ENCODE measurements at places on chromosomes 3 and 15. TPM values are rescaled to one million over a fixed set of nuclear protein-coding genes. Genes with fewer than 3 reads are reported as not detected.

The HMG20A gene
- 45.6 TPM for total RNA-seq

The CCR9 gene
- 0.27 TPM for total RNA-seq

The NDN gene
- 198 TPM for total RNA-seq

The CHRM5 gene
- not detected for total RNA-seq

The STRC gene
- 4.6 TPM for total RNA-seq

DNA sequence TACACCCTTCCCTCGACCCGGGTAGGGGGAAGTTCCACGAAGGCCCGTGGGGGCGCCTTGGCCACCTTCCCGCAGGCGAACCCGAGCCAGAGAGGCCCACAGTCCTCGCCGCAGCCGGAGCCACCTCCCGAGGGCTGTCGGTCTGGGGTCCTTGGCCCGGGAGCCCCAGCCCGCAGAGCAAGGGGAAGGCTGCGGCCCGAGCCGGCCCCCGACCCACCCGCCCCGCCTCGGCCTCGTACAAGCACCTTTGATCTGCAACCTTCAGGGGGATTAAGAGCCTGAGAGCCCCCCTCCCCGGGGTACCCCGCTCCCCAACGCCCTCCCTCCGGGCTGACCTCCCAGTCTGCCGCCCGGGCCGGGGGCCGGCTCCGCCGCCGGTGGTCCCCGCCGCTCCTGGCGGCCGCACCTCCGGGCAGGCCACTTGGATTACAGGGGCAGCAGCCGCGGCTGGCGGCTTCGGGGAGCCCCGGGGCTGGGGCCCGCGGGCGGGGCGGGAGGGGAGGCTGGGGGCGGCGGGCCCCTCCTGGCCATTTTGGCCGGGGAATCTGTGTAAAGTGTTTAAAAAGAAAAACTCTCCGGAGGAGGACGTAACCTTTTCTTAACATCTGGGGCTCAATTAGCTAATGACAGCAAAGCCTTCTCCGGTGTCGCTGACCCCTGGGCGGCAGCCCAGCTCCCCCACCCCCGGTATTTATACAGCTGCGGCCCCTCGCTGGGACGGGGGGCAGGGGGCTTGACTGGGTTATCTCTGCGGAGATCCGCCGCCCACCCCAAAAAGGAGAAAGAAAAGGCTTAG, 40.2 kb downstream of the EPHB3 start:
- DNase-seq, result no peak

- DNase-seq, result no peak
Measured at GRCh38 chr3:129016720-129017483, 15.8 kb downstream of the EFCC1 start.

GRCh38 chr15:55221090-55222011, 24.6 kb upstream of the RSL24D1 start:
- DNase-seq, result peak; percentile 98

DNA sequence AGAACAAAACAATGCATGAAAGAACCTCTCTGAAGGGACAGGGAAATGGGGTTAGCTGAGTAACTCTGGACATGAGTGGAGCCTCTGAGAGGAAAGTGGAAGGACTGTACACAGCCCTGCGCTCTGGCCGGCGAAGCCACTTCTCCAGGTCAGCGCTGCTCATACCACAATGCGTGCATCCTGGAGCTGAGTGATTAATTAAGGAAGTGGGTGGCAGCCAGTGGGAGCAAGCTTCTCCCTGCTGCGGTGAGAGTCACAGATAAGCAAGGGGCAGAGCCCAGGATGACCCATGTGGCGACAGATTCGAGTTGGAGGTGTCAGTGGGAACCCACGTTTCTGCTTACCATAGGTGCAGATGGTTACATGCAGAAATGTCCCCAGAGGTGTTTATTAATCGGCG, 48.0 kb downstream of the KLF15 start:
- DNase-seq, result no peak

GRCh38 chr3:32113981-32114545, 7.6 kb downstream of the GPD1L start:
- no peak for DNase-seq

DNA sequence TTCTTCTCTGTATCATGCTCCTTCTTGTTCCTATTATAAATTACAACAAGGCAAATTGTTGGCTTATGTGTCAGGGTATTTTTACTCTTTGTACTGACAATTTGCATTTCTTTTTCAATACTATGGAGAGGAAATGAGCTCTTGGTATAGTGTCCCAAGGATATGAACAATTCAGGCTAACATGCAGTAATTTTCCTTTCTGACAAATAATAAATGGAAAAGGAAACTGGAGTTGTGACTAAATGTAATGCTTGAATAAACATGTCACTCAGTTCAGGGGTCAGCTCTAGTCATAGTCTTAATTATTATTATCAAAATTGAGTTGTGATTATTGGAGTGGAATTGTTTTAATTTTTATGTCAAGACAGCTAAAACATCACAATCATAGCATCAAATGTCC, 256.0 kb upstream of the ZPLD1 start:
- DNase-seq, result no peak

DNA sequence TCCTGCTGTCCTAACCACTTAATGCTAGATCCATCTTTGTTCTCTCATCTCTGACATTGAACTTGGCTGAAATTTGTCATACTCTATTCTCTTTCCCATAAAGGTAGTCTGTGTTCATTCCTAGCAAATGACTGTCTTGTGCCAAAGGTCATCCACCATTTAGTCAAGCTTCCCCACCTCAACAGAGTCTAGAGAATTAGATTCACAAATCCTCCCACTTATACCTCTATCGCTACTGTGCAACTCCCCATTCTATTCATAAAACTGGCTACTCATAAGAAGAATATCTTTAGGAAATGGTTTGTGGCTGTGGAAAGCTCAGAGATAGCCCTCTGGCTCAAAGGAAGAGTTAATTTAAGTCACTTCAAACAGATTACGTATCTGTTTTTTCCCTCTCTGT, 59.7 kb upstream of the MBNL1 start:
- DNase-seq, result no peak

GRCh38 chr15:34754171-34754601, 612 bp downstream of the GJD2 start:
- no peak for DNase-seq

DNA sequence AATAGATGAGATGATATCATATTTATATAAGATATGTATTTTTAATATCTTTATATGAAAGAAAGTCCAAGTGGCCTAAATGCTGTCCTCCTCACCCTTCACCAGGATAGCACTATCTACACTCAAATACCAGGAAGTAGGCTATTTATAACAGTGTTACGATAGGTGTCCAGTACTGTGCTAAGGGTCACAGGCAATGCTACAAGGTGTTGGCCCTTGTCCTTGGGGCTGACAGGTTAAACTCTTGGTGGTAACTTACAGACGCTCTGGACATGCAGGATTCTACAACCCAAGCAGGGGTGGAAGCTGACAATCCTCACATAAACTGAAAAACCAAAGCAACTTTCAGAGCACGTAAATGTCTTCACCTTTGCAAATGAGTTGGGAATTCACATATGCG, 22.3 kb downstream of the NCEH1 start:
- peak; percentile 49 for DNase-seq

DNA sequence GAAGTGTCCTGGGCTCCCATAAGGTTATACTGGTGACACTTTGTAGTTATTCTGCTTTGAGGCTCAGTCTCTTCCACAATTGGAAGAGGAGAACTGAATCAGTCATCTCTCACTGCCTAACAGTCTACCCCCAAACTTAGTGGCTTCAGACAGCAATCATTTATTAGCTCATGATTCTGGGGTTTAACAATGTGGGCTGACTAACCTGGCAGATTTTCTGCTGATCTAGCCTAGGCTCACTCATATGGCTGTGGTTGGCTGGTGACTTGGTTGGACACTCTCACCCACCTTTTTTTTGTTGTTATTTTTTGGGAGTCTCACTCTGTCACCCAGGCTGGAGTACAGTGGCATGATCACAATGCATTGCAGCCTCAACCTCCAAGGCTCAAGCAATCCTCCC, 7.1 kb downstream of the GPD1L start:
- DNase-seq, result no peak

DNA sequence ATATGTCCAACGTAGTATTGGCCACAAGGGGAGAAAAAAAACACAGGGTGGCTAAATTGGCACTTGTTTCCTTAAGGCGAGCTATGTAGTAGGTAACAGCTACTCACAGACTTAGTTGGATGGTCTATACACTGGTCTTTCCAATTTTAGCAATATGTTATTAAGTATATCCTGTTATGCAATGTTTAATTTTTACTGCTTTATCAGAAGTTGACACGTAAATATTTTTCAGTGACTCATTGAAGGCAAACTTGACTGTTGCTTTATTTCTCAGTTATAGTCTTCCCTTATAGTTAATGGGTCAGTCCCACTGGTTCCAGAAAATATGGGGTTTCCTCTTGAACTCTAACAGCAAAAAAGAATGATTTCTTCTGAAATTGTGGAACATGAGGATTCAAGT, 46.5 kb downstream of the ADPGK start:
- peak; percentile 31 for DNase-seq

DNA sequence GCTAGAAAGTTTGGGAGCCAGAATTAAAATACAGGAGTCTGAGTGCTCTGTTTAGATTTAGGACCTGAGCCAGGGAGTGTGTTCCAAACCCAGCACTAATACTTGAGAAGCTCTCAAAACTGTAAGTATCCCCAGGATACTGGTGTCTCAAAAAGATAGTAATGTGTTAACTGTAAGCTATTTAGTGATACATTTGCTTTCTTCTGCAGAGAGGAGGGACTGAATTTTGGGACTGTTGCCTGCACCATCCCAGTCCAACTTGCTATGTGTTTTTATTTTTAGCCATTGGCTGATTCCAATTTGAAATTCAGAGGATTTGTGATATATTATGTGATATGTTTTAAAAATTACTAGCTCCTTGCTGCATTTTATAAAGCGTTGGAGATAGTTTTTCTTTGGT, 31.5 kb downstream of the UBE2E1 start:
- no peak for DNase-seq

DNA sequence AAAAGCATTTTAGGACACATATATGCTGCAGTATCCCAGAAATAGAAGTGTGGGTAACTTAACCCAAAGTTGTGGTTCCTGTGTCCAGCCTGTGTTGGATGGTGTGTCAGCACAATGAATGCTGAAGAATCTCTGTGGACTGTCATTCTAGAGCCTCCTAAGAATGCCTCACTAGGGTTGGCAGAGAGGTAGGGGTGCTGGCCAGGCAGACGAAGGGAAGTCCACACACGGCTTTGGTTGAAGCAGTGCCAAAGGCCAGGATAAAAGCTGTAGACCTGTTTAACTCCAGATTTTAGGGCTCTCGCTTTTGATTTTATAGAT, 43.7 kb upstream of the TIPARP start:
- no peak for DNase-seq

GRCh38 chr3:142944342-142944741, 19.1 kb downstream of the PAQR9 start:
- DNase-seq, result no peak

DNA sequence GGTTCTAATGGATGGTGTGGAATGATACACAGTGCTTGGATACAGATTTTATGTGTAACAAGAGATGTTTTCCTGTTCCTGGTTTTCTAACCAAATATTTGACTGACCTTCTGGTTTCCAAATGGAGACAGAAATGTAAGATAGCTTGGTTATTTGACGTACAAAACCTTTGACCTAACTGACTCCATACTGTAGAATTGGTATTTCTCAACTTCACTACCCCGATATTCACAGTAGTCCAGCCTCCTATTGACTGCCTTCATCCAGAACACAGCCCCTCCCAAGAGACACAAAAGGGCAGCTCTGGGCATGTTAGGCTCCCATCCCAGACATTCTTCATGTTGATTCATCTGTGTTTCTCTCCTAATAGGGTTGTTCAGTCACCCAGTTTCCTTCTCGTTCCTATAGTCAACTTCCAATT, 33.4 kb downstream of the MYO1E start:
- DNase-seq, result no peak

- DNase-seq, result no peak
Measured at GRCh38 chr3:113247675-113248458, 36.5 kb downstream of the BOC start.

DNA sequence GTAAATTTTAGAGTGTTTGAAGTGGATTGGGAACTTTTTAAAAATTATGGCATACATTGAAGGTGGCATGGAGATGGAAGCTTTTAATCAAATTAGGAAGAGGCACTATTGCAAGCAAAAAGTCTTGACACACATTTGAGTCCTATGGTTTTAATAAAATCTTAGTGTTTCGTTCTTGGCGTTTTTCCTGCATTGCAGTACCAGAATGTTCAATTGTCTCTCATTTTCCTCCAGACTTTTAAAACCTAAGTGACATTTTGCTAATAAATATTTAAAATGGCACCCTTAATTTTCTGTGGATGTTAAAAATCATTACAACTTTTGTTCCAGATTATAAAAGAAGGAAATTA, 2.2 kb downstream of the TGFBR2 start:
- no peak for DNase-seq

GRCh38 chr15:51688863-51689262, 7.6 kb downstream of the SCG3 start:
- no peak for DNase-seq

- DNase-seq, result no peak
Measured at GRCh38 chr15:62492900-62493299, 327.8 kb upstream of the C2CD4B start.

DNA sequence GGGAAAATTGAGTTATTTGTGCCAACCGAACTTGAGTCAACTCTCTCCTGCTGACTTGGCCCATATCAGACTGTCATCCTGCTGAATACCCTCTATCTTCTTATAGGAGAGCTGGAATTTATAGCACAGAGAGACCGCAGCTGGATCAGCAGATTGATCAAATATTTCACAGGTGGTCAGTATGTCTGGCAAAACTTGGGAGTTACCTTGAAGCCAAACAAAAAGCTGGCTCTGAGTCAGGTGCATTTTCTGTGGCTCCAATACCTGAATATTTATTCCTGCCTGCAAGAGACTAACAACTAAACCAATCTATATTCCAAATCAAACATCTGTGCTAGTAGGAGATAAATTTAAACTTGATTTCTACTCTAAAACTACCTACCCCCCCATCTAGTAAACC, 752.1 kb upstream of the ALCAM start:
- DNase-seq, result no peak

DNA sequence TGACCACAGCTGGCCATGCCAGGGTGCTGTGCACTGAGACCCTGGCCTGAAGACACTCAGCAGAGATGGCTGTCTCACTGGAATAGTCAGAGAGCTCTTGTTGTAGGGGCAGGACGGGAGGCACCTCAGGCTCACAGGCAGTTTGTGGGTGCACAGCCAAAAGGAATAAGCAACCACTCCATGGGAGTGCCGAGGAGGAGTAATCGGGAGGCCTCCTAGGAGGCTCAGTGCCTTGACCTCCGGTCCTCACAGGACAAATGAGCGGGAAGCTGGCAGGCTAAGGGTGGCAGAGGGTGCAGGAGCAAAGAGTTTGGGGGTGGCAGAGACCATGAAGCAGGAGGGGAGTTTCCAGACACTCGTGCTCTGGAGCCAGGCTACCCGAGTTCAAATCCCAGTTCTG, 81.7 kb downstream of the SMAD6 start:
- no peak for DNase-seq

DNA sequence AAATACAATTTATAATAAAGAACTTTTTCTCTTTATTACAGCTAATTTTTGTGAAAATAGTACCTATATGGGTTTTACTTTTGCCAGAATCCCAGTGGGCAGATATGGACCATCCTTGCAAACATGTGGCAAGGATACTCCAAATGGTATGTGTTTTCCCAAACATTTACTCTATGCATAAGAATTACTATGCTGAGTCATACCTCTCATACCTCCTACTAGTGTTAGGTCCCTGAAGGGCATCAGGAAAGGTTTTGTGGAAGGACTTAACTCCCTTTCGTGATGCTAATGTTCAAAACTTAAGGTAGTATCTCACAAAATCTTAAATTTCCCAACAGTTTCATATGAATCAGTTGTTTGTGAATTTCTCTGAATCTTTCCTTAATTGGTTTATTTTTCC, 21.3 kb downstream of the ADGRG7 start:
- no peak for DNase-seq

GRCh38 chr15:39641191-39641889, 60.5 kb downstream of the THBS1 start:
- no peak for DNase-seq

Data from cardiac muscle cell (in vitro differentiated cells and primary cell).